Activated CD4-positive, CD25-positive, alpha-beta regulatory T cell treated with anti-CD3 and anti-CD28 coated beads, Interleukin-2, amount 50 U/mL, for 24 hours (primary cell): ENCODE measurements at places on chromosomes 3 and 15.

DNA sequence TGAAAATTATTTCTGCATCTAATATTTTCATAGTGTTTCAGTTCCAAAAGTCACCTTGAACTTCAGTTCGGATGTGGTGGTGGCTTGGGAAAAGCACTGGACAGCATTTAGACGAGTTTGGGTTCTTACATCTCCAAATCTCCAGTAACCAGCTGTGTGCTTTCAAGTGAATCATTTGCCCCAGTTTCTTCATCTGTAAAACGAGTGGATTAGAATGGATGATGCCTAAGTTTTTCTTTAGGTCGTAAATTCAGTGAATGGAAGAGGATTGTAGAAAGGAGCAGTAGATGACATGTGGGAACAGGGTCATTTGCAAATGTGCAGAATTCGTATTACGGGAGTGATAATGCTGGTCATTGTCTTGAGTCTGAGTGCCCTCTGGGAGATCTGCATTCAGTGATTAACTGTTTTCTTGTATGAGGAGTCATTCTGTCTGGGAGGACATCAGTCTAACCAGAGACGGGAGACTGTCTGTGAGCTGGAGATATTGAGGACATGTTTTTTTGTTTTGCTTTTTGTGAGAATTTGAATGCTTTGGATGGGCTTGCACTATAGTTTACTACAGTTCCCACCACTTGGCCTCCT is 641.6 kb upstream of the TBL1XR1 start:
- ATAC-seq: no peak

GRCh38 chr15:92268900-92269299 is 124.8 kb upstream of the ST8SIA2 start:
- no peak for ATAC-seq

- no peak for ATAC-seq
Observed at GRCh38 chr15:65576664-65577063, 34.3 kb downstream of the INTS14 start.

- ATAC-seq: no peak
Observed at GRCh38 chr3:19171794-19172193, 23.5 kb downstream of the KCNH8 start.
